ENCODE measurements at places on chromosomes 13 and 19.

- DNase-seq, result no peak
Measured at GRCh38 chr13:59266478-59267063, 897.2 kb downstream of the DIAPH3 start.

- no peak for DNase-seq
Measured at GRCh38 chr13:37290716-37291505, 185.4 kb upstream of the CSNK1A1L start.

GRCh38 chr19:14818588-14818987, 16.4 kb downstream of the OR7A5 start:
- no peak for DNase-seq

DNA sequence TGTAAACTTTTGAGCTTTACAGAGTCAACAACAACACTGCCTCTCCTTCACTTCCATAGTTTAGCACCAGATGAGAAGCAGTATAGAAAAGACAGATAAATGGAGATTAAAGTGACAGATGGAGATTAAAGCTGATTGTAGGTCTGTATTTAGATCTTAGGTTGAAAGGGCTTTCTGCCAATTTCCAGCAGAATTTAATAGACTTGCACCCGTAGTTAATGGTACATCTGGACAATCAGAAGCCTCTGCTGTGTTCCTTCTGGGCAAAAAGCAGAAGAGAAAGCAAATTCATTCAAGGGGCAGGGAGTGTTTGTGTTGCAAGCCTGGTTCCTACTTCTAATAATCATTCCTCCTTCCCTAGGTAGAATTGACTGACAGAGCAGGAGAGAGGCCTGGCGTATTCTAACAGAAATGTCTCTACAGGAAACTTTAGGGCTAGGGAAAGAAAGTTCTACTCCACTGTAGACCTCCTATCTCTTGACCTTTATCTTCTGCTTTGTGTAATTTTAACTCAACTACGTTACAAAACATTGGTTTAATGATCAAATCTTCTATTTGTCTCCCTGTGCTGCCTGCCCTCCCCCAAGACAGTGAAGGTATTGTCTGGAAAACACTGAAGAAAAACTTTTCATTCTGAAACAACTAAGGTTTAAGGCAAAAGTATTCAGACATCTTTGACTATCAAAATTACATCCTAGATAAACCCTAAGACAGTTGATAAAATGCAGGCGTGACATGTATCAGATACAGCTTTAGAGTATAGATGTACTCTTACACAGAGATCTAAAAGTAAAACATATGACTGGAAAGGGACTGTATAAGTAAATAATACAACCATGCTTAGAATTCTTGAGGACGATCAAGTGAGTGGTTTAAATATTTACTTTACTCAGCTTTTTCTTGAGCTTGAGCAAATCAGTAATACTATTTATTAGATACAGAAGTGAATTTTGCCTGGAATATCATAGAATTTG, 44.4 kb downstream of the GPC6 start:
- no peak for DNase-seq

DNA sequence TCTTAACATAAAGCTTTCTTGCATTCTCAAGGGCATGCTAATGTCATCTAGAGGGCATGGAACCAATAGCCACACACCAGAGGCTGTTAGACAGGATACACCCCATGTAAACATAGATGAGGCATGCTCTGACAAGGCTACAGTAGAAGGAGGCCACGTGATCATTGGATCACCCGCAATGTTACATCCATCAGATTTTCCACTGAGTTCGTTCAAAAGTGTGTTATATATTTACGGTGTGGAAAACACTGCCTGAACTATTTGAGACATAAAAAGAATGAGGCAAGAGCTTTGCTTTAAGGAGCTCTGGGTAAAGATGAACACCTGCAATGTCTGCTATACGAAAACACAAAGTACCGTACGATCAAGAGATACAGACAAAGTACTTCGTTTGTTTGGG, 817.5 kb upstream of the SLC10A2 start:
- DNase-seq, result no peak

DNA sequence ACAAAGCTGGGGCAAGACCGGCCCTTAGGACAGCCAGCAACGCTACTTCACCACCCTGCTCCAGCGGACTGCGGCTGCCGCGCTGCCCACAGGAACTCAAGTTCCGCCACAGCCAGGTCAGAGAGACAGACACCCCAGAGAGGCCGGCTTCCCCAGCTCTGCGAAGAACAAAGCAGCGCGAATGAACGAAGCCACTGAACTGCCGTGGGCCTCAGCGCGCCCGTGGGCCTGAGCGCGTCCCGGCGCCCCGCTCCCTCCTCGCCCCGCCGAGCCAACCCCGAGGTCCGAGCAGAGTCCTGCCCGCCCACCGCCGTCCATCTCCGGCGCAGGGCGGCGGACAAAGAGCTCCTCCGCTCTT, 158.4 kb downstream of the RNF17 start:
- peak; percentile 30 for DNase-seq

DNA sequence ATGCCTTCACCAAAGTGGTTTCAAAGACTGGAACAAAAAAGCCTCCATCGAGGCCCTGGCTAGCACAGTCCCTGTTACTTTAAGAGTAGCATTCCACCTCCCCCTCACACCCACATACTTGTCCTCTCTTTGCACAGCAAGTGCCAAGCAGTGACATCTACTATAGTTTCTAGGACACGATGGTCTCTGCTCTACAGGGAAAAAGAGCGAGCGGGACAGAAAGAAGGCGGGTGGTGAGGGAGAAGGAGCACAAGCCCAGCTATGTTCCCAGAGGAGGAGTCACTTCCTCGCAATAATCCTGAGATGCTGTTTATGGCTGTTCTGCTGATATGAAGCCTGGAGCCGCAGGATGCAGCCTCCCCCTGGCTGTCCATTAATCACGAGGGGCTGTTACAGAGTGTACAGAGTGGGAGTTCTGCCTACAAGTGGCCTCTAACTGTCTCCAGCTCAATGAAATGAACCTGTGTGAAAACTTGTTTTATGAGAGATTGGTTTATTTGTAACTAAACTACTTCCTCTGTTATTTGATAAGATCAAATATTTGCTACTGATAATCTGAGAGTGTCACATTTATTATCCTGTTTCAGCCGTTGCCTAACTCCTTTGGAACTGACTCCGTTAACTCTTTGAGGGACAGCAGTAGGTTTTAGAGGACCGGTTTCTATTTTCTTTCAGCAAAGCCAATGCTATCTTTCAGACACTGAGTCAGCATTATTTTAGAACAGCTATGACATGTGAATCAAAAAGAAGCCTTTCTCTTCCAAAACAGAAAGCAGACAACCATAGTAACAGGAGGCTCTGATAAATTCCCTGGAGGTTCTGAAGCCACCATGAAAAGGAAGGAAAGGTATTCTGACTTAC, 208.0 kb downstream of the SPRY2 start:
- no peak for DNase-seq

GRCh38 chr19:610801-611480, 21.3 kb downstream of the HCN2 start:
- DNase-seq, result peak; percentile 57

DNA sequence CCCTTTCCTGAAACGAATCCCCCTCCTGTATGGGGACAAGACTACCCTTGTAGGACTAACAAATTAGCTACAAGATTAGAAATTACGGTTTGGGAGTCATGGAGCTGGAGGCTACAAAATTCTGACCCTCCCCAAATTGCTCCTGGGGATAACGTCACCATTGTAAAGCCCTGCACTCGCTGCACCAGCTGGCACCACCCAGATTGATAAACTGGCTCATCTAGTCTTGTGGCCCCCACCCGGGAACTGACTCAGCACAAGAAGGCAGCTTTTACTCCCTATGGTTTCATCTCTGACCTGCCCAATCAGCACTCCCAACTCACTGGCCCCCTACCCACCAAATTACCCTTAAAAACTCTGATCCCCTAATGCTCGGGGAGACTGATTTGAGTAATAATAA, 150.6 kb upstream of the TSC22D1 start:
- DNase-seq, result no peak

GRCh38 chr19:55208880-55209692, at the start of gene PTPRH:
Gene PTPRH, minus strand, starts transcription at chr19:55209501. Its CDS starts 68 bp downstream, at chr19:55209433.
- no peak for DNase-seq

- no peak for DNase-seq
Measured at GRCh38 chr19:17486545-17487240, 16.4 kb downstream of the SLC27A1 start.
